ENCODE measurements at places on chromosomes 11 and 22. TPM values are rescaled to one million over a fixed set of nuclear protein-coding genes. Genes with fewer than 3 reads are reported as not detected.

GRCh38 chr22:20952544-20953341, 14.3 kb upstream of the AIFM3 start:
- no peak for DNase-seq
- no peaks in the 10 kb centered on the region for H3K27me3 ChIP-seq
- H3K4me1 ChIP-seq: peaks cover 56% of the 10 kb centered on the region
- no peak overlapping the region for H3K4me3 ChIP-seq
- H3K27ac ChIP-seq: peak overlapping the region; percentile 88

DNA sequence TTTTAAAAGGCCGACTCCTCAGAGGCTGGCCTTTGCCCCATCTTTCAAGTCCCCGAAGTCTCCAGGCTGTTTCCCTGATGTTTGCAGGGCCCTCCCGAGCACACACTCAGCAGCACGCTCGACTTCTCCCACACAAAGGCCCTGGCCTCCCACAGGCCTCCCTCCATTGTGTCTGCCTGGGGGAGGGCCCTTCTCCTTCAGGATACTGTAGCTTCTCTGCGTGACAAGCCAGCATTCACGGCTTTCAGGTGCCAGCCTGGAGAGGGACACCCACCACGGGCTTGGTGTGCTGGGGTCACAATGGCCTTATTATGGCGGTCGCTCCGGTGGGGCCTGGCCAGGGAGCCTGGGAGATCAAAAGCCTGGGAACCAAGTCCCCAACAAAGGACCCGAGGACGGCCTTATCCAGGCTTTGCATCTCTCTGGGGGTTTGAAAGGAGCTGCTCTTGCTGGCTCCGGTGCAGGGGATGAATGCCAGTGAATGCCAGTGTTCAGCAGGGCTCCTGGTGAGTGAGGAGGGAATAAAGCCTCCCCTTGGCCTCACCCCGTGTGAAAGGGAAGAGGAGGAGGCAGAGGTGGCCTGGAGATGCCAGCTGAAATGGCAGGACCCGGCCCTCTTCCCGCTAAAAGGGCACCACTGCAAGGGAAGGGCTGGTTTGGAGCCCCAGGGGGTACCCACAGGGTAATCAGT, 55.0 kb downstream of the TRAF6 start:
- H3K27me3 ChIP-seq: no peaks in the 10 kb centered on the region
- no peak for DNase-seq
- H3K27ac ChIP-seq: peak overlapping the region; percentile 47
- peaks cover 22% of the 10 kb centered on the region for H3K4me1 ChIP-seq
- no peaks in the 10 kb centered on the region for H3K36me3 ChIP-seq

DNA sequence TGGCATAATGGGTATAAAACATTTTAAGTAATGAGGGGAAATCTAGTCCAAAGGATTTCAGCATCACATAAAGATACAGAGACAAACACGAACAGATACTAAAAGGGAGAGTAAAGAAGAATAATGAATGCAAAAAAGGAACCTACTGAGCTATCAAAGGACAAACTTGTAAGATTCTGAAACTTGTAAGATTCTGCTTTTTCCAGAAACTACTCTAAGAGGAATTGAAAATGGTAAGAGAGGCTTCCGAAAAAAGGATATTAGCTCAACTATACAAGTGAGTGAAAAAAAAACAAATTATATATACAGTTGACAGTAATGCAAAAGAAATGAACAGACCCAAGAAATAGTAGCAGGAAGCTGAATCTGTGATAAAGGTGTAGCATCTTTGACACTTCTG, 37.7 kb downstream of the POLD3 start:
- H3K36me3 ChIP-seq: no peaks in the 10 kb centered on the region
- DNase-seq: no peak
- no peak overlapping the region for H3K4me3 ChIP-seq
- H3K4me1 ChIP-seq: peaks cover 33% of the 10 kb centered on the region

GRCh38 chr11:70737816-70738630, 339.7 kb downstream of the CTTN start:
- H3K27ac ChIP-seq: no peak overlapping the region
- H3K4me3 ChIP-seq: no peak overlapping the region
- no peak for DNase-seq
- no peaks in the 10 kb centered on the region for H3K36me3 ChIP-seq
- no peaks in the 10 kb centered on the region for H3K27me3 ChIP-seq
- no peaks in the 10 kb centered on the region for H3K4me1 ChIP-seq

GRCh38 chr11:12534549-12534948, 139.7 kb upstream of the TEAD1 start:
- no peak for DNase-seq
- peaks cover 22% of the 10 kb centered on the region for H3K4me1 ChIP-seq
- H3K27ac ChIP-seq: no peak overlapping the region
- H3K4me3 ChIP-seq: no peak overlapping the region
- H3K27me3 ChIP-seq: no peaks in the 10 kb centered on the region

- H3K4me1 ChIP-seq: peaks cover 5% of the 10 kb centered on the region
- H3K27me3 ChIP-seq: no peaks in the 10 kb centered on the region
- no peak overlapping the region for H3K27ac ChIP-seq
- peaks cover 22% of the 10 kb centered on the region for H3K36me3 ChIP-seq
- peak; percentile 23 for DNase-seq
Observed at GRCh38 chr11:45872651-45873356, 12.6 kb upstream of the MAPK8IP1 start.

DNA sequence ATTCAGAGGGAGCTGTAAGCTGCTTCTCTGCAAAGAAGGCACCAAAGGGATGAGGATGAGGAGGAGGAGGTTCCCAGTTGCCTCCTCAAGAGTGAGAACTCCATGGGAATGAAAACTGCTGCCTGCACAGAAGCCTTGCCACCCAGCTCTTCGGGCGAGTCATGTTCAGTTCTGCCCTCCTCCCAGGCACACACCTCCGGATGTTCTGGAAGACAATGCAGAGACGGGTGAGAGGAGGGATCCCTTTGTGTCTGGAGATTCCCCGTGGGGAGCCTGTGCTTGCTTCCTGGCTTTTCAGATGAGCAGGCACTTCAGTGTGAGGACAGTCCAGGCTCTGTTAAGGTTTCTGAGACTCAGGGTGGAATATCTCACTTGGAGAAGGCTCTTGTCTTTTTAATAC, 295.6 kb downstream of the DDX10 start:
- H3K27me3 ChIP-seq: no peaks in the 10 kb centered on the region
- no peaks in the 10 kb centered on the region for H3K36me3 ChIP-seq

DNA sequence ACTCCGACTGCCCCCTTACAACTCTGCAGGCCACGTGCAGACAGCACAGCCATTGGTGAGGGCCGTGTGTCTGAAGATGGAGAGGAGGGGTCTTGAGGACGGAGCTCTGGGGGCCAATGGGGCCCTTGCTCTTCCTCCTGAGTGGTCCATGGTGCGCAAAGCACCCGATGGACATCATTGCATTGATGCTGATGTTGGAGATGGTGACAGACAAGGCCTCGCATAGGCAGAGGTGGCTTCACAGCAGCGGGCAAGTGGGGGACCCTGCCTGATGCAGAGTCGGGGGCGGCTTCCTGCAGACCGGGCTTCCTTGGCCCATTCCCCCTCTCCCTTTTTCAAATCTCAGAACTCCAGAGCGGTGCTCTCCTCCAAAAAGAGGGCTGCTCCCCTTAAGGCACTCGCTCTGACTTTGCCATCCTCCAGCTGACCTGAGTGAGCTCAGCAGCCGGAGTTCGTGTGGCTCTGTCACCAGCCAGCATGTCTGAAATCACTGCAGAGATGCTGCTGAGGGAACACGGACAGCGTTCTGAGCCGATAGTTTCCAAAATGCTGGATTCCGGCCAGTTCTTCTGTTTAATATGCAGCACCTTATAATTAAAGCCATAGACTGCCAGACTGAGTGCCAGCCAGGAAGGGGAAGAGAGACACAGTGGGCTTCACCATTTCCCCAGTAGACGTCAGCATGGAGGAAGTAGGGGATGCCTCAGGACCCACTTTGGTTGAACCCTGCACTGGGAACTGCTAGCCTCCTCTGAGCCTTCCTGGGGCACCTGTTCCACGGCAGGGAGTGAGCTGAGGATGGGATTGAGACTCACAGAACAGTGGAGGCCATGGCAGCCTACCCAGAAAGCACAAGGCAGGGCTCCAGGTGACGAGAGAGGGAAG, 278.2 kb downstream of the BRD1 start:
- H3K4me1 ChIP-seq: no peaks in the 10 kb centered on the region
- no peak for DNase-seq
- no peak overlapping the region for H3K27ac ChIP-seq
- H3K27me3 ChIP-seq: no peaks in the 10 kb centered on the region
- no peaks in the 10 kb centered on the region for H3K36me3 ChIP-seq

GRCh38 chr11:8357505-8357888, 93.8 kb upstream of the LMO1 start:
- no peaks in the 10 kb centered on the region for H3K36me3 ChIP-seq
- no peaks in the 10 kb centered on the region for H3K4me1 ChIP-seq
- no peak for DNase-seq
- H3K27me3 ChIP-seq: peaks cover 26% of the 10 kb centered on the region
- no peak overlapping the region for H3K27ac ChIP-seq

DNA sequence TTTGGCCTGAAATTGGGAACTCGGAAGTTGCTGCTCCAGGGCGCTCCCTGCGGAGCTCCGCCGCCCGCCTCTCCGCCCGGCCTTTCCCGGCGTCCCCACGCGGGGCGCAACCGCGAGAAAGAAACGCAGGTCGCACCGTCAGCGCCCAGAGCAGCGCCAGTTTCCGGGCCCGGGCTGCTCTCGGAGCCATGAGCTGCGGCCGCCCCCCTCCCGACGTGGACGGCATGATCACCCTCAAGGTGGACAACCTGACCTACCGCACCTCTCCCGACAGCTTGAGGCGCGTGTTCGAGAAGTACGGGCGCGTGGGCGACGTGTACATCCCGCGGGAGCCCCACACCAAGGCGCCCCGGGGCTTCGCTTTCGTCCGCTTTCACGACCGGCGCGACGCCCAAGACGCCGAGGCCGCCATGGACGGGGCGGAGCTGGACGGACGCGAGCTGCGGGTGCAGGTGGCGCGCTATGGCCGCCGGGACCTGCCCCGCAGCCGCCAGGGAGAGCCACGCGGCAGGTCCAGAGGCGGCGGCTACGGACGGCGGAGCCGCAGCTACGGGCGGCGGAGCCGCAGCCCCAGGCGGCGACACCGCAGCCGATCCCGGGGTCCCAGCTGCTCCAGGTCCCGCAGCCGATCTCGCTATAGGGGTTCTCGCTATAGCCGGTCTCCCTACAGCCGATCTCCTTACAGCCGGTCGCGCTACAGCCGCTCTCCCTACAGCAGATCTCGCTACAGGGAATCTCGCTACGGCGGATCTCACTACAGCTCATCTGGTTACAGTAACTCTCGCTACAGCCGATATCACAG, 521 bp downstream of the SRSF8 start:
- no peaks in the 10 kb centered on the region for H3K27me3 ChIP-seq
- peak overlapping the region; percentile 90 for H3K27ac ChIP-seq
- peaks cover 19% of the 10 kb centered on the region for H3K4me1 ChIP-seq

DNA sequence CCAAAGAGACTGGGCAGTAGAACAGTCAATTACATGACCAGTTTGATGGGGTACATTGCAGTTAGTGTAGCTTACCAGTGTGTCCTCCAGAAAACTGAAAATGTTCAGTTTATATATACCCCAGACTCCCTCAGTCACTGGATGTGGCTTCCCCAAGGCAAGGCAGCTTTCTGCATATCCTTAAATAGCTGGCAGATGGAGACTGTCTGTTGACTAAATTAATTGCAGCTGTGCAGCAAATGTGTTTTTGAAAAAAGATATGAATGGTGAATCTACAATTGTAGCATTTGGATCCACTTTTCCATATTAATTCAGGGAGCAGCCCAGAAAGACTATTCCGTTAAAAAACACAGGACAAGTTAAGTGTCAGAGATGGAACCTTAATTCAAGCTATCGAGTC, 565.1 kb upstream of the CCDC179 start:
- no peak overlapping the region for H3K27ac ChIP-seq
- H3K4me3 ChIP-seq: no peak overlapping the region
- no peaks in the 10 kb centered on the region for H3K36me3 ChIP-seq
- no peak for DNase-seq
- H3K4me1 ChIP-seq: no peaks in the 10 kb centered on the region

GRCh38 chr11:122861631-122862030, 20.9 kb upstream of the JHY start:
- peaks cover 14% of the 10 kb centered on the region for H3K4me1 ChIP-seq
- DNase-seq: no peak

DNA sequence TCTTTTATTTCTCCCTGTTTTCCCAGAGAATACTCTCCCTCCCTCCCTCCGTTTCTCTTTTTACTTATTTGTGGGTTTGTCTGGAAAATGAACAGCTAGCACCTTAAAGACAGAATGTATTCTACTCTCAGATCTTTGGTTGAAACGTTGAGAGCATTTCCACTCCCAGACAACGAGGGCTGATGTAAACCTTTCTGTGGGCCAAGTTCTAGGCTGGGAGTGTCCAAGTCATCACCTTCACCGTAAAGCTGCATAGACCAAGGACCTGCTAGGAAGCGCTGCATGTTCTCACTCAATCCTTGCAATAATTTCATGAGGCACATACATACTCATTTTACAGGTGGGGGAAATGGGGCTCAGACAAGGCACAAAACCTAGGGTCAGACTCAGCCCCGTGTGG, 32.4 kb downstream of the MYH9 start:
- H3K4me1 ChIP-seq: peaks cover 84% of the 10 kb centered on the region
- no peak overlapping the region for H3K4me3 ChIP-seq
- peaks cover 18% of the 10 kb centered on the region for H3K36me3 ChIP-seq
- DNase-seq: no peak
- H3K27ac ChIP-seq: peak overlapping the region; percentile 30
- no peaks in the 10 kb centered on the region for H3K27me3 ChIP-seq

GRCh38 chr11:2777386-2777785, 77.6 kb upstream of the KCNQ1OT1 start:
- H3K27ac ChIP-seq: no peak overlapping the region
- no peak overlapping the region for H3K4me3 ChIP-seq
- no peak for DNase-seq
- H3K27me3 ChIP-seq: peaks cover 43% of the 10 kb centered on the region
- H3K36me3 ChIP-seq: no peaks in the 10 kb centered on the region

DNA sequence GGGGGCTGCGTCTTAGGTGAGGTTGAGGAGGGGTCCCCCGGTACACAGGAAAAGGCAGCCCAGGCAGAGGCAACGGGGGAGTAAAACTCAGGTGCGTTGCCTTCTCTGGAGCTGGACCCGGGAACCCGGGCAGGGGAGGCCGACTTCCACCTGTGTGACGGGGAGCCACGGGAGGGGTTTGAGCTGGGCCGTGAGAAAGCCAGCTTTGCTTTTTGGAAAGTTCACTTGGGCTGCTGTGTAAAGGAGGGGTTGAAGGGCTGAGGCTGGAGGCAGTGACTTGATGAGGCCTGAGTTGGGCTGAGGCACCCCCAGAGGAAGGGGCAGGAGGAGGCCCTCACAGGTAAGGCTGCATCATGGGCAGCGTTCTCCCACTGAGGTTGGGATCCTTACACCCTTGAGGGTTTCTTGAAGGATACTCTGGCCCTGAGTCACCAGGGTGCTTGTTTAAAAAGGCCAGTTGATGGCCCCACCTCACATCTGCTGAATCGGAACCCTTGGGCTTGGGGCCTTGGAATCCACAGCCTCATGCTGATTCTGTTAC, 47.2 kb downstream of the CHRDL2 start:
- no peaks in the 10 kb centered on the region for H3K36me3 ChIP-seq
- no peaks in the 10 kb centered on the region for H3K4me1 ChIP-seq
- H3K27me3 ChIP-seq: peaks cover 12% of the 10 kb centered on the region

GRCh38 chr11:126512741-126513715, 157.5 kb downstream of the ST3GAL4 start:
- no peaks in the 10 kb centered on the region for H3K4me1 ChIP-seq
- H3K36me3 ChIP-seq: no peaks in the 10 kb centered on the region
- H3K27ac ChIP-seq: no peak overlapping the region
- no peak for DNase-seq
- no peak overlapping the region for H3K4me3 ChIP-seq

GRCh38 chr11:36306888-36307287, 10.8 kb downstream of the PRR5L start:
- H3K27me3 ChIP-seq: no peaks in the 10 kb centered on the region
- H3K36me3 ChIP-seq: no peaks in the 10 kb centered on the region
- H3K4me1 ChIP-seq: peaks cover 6% of the 10 kb centered on the region

KRTAP5-7 gene
- not detected for polyA plus RNA-seq

APOL1 gene
- polyA plus RNA-seq: 3.7 TPM

TPBGL gene
- not detected for polyA plus RNA-seq

IL17REL gene
- polyA plus RNA-seq: not detected

SLC37A2 gene
- 21.0 TPM for polyA plus RNA-seq

GRAMD1B gene
- polyA plus RNA-seq: 0.03 TPM

FDXACB1 gene
- 3.5 TPM for polyA plus RNA-seq

All from keratinocyte (primary cell).